ENCODE measurements at places on chromosomes 2 and 18.

DNA sequence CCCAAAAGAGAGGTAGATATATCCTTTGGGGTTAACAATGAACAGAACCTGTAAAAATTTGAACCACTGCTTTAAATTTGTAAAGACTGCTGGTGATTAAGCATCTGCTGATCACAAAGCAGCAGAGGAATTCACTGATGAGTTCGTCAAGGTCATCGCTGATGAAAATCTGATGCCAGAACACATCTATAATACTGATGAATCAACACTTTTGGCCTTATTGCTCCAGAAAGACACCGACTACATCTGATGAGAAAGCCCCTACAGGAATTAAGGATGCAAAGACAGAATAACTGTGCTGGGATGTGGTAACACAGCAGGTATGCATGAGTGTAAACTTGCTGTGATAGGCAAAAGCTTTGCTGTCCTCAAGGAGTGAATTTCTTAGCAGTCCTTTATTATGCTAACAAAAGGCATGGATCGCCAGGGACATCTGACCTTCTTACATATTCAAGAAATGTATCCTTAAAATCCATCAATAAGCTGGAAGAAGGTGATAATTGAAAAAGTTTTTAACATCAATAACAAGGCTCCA lies 30.5 kb upstream of the SGPP2 start:
- no peak for DNase-seq

GRCh38 chr18:8719192-8719591 lies 13.8 kb downstream of the MTCL1 start:
- DNase-seq, result no peak

DNA sequence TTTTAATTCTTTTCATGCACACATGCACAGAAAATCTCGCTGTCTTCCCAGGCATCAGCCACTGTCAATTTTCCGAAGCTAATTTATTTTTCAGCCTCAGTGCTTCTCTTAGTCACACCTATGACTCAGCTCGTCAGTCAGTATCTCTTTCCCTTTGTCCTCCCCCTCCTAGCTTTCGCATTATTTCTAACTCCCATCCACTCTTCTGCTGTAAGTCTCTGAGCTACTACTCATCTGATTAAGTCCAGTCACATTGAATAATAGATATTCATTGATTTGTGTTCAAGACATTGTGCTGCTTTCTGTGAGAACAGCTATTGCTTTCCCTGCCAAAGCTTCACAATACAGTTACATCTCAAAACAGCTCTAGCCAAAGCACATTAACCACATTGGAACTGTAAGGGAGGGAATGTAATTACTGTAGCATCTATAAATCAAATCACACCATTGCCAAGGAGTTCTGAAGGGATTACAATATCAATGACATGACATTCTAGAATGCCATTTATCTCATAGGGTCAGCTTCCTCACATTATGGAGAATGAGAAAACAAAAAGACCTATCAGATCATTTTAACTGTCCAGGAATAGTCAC lies 89.4 kb downstream of the SCN3A start:
- peak; percentile 9 for DNase-seq

DNA sequence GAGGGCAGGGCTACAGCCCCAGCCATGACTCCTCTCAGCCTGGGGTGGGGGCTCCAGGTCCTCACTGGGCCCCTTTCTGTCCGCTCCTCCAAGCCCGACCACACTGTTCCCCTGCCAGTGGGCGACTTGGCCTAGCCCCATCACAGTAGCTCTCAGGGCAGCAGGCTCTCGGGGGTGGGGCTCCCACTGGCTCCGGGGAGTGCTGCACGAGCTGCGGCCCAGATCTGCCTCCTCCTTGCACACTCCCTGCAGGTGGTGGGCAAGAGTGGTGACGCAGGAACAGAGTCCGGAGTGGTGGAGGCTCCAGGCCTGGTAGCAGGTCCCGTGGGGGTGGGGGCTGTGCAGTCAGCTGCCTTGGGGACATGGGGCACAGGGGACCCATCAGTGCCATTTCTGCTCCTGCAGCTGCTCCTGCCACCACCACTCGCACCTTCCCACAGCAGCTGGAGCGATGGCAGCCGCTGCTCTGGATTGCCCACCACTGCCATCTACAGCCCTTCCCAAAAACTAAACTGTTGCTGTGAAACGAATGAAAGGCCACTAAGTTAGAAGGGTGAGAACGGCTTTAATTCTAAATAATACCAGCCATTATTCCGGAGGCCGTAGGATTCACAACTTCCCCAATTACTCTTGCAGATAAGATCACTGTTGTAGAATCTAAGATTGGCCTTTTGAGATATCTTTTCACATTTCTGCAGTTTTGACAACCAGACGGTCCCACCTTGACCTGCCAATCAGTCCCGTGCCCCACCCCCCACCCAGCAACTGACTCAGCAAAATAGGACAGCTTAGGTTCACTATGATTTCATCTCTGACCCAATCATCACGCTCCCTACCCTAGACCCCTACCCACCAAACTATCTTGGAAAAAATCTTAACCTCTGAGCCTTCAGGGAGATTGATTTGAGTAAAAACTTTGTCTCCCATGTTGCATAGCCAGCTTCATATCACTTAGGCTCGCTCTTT lies 530.2 kb downstream of the DCC start:
- DNase-seq, result no peak

GRCh38 chr18:25310045-25310444 lies 41.9 kb downstream of the ZNF521 start:
- no peak for DNase-seq

DNA sequence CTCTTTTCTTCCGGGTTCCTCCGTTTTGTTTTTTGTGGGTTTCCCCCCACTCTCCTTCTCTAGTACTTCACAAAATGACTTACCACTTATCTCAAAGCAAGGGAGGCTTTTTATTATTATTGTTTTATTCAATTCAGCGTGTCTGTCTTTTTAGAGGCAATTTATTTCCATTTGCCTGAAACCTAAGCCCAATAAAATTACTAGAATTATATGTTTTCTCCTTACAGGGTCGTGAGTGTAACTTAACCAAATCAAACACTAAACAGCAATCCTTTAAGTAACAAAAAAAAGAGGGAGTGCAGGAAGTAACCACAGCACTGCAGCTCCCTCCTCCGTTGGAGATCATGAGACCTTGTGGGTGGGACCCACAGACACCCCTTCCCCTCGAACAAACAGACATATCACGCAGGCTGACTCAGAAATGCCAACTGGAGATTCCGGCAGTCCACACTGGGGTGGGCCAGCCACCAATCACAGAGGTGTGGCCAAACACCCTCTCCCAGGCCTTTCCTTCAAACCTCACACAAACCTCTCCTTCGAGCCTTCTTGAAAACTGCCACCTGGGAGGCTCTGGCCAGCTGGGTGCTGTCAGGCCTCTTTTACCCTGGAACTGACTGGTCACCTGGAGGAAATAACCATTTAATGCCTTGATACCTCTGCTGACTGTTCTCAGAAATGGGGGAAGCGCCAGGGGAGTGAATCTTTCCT lies 207.1 kb upstream of the SMAD2 start:
- DNase-seq, result no peak

DNA sequence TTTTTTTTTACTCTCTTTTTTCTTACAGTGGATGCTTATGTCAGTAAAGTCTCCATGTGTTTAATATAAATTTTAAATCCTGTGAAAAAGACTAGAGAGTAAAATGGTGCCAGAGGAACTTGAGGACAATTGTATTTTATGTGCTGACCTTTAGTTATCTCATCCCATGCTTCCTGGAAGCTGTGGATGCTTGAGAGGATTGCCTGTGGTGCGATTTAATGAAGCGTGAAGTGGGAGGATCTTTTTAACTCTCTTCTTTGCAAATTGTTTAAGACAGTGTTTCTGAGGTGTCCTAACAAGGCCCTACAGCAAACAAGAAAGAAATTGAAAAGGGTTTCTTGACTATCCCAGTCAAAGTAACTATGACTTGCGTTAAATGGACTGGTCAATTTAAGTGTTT lies 84.2 kb downstream of the DTNA start:
- no peak for DNase-seq

GRCh38 chr2:180520921-180521581 lies 459.4 kb upstream of the UBE2E3 start:
- DNase-seq, result no peak

GRCh38 chr18:49855711-49856415 lies 42.5 kb upstream of the ACAA2 start:
- no peak for DNase-seq

GRCh38 chr2:238484522-238485452 lies 58.1 kb downstream of the ASB1 start:
- no peak for DNase-seq

DNA sequence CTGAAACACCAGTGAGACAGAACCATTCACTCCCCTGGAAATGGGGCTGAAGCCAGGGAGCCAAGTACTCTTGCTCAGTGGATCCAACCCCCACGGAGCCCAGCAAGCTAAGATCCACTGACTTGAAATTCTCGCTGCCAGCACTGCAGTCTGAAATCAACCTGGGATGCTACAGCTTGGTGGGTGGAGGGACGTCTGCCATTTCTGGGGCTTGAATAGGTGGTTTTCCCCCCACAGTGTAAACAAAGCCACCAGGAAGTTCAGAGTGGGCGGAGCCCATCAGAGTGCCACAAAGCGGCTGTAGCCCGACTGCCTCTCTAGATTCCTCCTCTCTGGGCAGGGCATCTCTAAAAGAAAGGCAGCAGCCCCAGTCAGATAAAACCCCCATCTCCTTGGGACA lies 292.8 kb downstream of the LNPK start:
- DNase-seq, result no peak

GRCh38 chr2:19947184-19947940 lies 42.5 kb downstream of the WDR35 start:
- no peak for DNase-seq

DNA sequence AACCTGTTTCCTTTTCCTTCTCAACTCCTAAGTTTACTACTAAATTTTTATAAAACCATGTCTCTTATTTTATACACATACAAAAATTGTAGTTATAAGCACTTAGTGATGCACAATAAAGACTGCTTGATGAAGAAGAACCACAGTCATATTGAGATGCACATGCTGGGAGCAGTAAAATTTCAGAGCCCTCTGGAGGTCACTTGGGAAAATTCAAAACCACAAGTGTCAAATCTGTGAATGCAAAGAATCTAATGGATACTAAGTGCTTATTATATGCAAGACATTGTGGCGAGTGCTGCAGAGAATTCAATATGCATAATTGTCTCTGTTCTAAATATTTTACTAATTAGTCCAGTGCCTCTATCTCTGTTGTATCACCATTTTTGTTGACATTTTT lies 180.5 kb downstream of the VWC2L start:
- no peak for DNase-seq

DNA sequence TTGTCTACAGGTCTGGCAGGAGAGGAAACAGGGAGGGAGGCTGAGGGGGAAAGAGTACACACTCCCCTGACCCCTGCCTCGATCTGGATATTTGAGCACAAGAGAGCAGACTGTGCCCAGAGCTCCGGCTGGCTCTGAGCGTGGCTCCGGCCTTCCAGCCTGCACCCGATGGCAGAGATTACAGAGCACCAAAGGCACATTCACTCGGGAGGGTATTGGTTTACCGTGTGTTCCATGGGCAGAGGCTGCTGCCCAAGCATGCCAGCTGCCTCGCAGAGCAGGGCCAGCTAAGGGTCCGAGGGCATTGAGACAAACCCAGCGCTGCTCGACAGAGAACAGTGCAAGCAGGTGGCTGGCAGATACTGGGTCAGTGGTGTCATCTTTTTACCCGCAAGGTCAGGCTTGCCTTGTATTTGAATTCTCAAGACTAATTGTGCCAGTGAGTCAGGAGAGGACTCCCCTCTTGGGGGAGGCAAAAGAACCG lies 132.2 kb downstream of the TNS1 start:
- DNase-seq, result no peak

- no peak for DNase-seq
Observed at GRCh38 chr2:70202236-70202806, 11.5 kb upstream of the C2orf42 start.

DNA sequence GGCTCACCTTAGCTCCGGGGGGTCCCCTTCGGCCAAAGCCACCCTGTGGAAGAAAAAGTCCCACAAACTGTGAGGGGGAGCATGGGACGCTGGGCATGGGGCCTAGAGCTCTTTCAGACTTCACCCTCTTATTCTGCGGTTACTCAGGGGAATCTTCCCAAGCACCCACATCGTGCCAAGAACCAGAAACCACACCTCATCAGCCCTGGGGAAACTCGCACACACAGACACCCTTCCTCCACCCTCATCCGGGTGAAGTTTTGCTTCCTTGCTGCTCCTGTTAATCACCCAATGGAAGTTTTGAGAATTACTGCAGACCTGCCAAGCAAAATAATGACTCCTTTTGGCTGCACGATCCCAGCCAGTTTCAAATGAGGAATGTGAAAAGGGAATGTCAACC lies 59.1 kb downstream of the COL6A3 start:
- peak; percentile 78 for DNase-seq

GRCh38 chr18:46431522-46432171 lies 225.4 kb downstream of the LOXHD1 start:
- no peak for DNase-seq

GRCh38 chr18:12911025-12911928 lies 27.2 kb upstream of the PTPN2 start:
- DNase-seq, result no peak

DNA sequence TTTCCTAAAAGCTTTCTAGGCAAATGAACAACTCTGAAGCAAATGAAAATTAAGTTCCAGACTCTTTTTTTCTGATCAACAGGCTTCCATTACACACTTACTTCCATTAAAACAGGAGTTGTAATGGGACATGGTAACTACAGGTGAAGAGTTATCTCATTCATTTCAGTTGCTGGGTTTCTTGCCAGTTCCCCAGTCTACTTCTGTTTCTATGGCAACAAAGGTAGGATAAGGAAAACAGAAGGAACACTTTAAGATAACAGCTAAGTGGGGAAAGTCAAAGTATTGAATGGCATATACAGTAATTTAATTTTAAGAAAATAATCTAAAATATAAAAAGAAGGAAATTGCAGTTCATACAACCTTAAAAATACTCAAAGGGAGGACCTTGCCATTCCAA lies 25.1 kb downstream of the BAZ2B start:
- DNase-seq, result no peak

- no peak for DNase-seq
Observed at GRCh38 chr2:149679286-149679685, 91.7 kb upstream of the MMADHC start.

DNA sequence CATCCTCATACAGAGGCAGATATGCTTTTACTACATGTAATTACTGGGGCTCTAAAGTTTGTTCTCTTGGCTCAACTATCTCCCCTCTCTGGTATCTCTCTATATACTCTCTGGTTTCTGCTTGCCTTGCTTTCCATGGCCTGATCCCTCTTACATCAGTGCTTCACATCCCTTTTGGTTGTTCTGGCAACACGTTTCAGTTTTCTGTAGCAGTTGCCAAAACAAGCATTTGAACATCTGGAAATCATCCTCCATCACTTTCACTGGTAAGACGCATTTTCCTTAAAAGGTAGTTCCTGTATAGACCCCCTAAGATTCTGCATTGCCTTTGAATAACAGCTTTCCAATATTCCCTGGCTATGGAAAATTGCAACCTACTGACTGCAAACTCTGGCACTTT lies 25.9 kb downstream of the COL5A2 start:
- peak; percentile 73 for DNase-seq

DNA sequence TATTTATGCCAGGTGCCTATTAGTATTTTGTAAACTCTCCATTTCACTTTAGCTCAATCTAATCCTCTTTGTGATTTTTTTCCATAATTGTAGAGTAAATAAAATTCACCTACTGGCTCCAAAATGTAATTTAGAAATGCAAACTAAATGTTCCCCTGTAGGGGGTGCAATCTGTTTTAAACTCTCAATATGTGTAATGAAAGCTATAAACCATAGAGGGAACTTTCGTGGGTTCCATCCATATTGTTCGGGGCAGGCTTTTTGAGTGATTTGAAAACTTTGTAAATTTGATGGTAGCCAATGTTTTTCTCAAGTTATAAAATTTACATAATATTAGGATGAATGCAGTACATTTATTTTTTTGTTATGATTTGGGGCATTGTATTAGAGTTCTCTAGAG lies 49.4 kb downstream of the TSPYL6 start:
- peak; percentile 26 for DNase-seq
